ENCODE measurements at places on chromosomes 1 and 21.

GRCh38 chr1:104621221-104621620 lies 871.5 kb downstream of the AMY1C start:
- no peak for DNase-seq

DNA sequence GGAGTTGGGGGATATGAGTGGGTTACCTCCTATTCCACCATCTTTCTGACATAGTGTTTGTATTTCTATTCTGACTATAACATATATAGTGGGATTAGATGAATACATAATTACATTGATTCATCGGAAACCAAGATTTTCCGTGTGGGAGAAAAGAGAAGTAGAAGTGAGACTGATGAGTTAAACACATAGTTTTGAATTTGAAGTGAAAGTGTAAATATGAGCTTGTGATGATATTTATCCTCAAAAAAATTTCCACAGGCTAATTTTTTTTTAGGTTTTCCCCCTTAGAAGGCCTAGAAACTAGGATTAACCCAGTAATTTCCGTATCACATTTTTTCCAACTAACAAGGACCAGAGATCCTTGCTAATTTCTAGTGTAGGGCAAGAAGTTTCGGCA lies 6.9 kb downstream of the CD1B start:
- DNase-seq, result no peak

DNA sequence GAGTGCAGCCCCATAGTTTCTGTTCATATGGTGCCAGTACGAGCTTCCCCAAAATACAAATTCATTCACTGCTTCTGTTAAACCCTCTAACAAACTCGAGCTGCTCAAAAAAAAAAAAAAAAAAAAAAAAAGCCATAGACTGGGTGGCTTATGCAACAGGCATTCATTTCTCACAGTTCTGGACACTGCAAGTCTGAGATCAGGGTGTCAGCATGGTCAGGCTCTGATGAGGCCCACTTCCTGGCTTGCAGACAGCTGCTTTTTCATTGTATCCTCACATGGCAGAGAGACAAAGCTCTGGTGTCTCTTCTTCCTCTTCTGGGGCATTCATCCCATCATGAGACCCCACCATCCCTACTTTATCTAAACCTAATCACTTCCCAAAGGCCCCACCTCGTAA lies 121.6 kb downstream of the PTBP2 start:
- DNase-seq, result no peak

DNA sequence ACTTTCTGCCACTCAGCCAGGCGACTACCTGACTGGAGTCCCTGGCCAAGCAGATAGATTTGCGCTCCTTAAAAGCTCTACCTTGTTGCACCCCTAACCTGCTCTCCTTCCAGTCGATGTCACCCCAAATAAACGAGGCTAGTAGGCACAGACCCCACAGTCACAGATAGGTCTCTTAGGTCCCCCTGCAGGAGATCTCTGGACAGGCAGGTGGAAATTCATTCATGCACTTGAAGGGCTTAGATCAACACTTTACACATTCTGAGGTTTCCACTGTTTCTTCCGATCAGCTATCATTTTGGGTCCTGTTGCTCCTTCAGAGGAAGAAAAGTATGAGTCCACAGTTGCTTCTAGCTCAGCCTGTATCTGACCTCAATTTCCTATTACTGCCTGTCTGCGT lies 272.6 kb upstream of the FMN2 start:
- DNase-seq, result no peak

DNA sequence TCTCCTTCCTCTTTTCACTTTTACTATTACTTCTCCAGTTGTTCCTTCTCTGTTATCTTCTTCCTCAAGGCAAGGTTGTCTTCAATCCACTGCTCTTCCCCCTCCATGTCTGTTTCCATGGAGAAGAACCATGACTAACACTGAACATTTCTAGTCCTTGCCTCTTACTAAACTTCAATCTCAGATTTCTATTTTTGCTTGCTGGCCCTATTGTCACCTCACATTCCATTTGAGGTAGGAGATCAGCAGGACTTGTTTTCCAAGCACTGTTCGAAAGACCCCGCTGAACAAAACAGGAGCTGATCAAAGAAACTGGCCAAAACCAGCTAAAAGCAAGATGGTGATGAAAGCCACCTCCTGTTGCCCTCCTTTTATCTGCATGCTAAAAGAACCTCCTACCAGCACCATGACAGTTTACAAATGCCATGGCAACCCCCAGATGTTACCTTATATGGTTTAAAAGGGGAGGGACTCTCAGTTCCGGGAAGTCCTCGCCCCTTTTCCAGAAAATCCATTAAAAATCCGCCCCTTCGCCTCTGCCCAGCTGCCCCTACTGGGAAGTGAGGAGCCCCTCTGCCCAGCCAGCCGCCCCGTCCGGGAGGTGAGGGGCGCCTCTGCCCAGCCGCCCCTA lies 22.6 kb downstream of the GON4L start:
- no peak for DNase-seq

GRCh38 chr1:218665221-218665620 lies 320.1 kb downstream of the TGFB2 start:
- no peak for DNase-seq

All from activated CD4-positive, alpha-beta T cell treated with anti-CD3 and anti-CD28 coated beads for 24 hours (primary cell).